ENCODE measurements at places on chromosomes 2 and 18.

DNA sequence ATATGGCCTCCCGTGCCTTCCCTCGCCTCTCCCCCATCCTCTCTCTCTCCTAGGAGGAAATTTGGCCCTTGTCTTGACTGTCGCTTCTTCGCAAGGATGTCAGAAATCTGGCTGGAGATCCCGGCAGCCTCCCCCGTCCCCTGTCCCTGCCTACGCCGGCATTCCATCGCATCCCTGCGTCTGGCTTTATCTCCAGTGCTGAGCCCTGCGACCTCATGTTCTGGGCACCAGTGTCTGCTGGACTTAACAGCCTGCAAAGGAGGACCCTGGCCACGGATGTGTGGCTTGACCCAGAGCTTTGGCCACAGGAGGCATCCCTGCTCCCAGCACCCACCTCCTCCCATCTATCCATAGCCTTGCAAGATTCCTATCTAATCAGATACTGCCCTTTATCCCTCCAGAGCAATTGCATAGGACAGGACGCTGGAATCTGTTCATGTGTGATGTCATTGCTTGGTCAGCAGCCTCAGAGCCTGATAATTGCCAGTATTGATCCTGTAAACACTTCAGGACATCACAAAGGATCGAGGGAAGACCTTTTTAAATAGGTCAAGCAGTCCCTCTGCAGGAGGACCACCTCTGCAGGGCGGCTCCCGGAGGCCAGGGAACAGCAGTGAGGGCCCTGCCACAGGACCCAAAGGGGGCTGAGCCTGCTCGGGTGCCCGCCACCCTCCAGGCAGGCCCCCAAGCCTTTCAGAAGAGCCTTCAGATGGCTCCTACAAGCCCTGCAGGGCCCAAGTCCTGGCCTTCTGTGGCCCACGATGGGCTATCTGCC, 168.2 kb downstream of the TWIST2 start:
- DNase-seq, result no peak

- no peak for DNase-seq
Observed at GRCh38 chr2:24559473-24560113, 68.5 kb downstream of the NCOA1 start.

GRCh38 chr2:104026725-104027124, 827.2 kb upstream of the POU3F3 start:
- DNase-seq, result no peak

DNA sequence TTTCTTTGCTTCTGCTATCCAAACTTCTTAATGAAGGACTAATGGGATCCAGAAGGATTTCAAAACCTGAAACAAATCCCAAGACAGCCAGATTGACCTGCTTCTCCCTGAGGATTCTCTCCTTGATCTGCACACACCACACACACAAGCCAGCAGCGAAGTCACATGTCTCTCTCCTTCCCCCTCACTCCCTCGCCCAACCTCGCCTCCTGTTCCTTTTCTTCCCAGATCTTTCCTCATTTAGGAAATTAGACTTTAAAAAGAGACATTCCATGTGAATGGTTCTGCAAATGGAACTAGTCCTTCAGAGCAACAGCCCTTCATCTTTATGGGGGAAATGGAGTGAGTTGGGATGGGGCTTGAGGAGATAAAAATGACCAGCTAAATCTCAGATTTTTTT, 639.1 kb upstream of the SETBP1 start:
- DNase-seq, result no peak

- no peak for DNase-seq
Observed at GRCh38 chr2:45130736-45131135, 121.5 kb upstream of the SIX2 start.

GRCh38 chr2:241153616-241154015, 3.3 kb downstream of the PPP1R7 start:
- no peak for DNase-seq

DNA sequence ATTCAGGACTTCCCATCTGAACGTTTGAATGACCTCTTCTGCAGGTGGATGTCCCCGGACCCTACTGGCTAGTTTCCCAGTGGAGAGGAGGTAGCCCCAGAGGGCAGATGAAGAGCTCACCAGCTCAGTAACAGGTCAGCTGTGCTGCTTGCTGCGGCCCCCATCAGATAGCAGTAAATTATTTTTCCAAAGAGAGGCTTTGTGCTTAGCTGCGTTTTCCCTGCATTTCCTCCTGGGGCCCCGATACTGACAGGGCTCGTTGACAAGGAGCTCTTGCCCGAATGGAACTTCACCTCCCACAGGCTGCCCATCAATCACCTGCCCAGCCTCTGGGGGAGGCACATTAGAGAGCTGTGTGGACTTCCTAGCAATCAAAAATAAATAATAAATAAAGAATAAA, 185.8 kb downstream of the DOK6 start:
- no peak for DNase-seq

- DNase-seq, result no peak
Observed at GRCh38 chr2:10814571-10815331, 2.2 kb upstream of the PDIA6 start.

DNA sequence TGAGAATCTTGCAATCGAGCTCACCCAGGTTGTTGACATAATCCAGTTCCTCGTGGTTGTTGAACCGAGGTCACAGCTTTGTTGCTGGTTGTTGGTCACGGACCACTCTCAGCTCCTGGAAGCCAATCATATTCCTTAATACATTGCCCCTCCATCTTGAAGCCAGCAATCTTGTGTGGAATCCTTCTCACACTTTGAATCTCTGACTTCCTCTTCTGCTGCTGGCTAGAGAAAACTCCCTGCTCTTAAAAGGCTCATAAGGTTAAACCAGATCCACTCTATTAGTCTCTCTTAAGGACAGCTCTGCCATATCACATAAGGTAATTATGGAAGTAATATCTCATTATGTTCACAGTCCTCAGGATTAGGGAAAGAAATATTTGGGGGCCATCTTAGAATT, 41.1 kb downstream of the SP140 start:
- no peak for DNase-seq

- DNase-seq, result no peak
Observed at GRCh38 chr2:233101816-233102215, 41.7 kb downstream of the INPP5D start.

DNA sequence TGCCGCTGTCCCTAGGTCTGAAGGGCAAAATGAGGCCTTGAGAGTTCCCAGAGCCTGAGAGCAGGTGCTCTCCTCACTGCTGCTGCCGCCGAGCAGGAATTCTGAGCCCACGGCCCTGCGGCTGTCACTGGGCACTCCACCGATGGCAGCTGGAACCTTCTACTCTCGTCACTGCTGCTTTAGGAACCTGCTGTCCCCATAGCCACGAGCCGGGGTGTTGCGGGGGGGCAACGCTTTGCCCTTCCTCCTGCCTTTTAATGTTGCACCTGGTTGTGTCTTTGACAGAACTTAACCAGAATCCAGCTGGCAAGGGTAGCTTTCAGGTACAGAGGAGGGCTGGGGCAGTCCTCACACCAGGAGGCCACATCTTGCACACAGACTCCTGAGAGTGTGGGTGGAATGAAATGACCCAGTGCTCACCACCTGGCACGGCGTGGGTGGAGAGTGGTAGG, 32.3 kb downstream of the NCK2 start:
- no peak for DNase-seq

DNA sequence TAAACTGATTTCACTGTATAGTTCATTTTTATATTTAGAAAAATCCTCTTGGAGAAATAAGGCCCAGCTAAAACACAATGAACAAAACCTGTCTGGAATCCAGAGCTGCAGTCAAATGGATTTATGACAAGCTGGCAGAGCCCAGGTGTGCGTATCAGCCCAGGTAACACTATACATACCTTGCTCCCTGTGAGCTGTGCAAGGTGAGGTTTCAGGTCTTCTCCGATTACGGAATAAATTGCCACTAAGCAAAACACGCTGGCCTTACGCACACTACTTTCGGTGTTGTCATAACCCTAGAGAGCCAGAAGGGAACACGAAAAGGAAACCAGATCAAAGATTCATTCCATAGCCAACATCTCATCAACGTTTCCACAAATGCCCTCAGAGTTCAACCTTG, 61.9 kb upstream of the TFCP2L1 start:
- DNase-seq, result no peak

Data from ureter (tissue), 1 donor.